ENCODE measurements at places on chromosomes 3 and 15.

GRCh38 chr15:78880813-78881212 lies 8.1 kb downstream of the MORF4L1 start:
- DNase-seq: no peak

DNA sequence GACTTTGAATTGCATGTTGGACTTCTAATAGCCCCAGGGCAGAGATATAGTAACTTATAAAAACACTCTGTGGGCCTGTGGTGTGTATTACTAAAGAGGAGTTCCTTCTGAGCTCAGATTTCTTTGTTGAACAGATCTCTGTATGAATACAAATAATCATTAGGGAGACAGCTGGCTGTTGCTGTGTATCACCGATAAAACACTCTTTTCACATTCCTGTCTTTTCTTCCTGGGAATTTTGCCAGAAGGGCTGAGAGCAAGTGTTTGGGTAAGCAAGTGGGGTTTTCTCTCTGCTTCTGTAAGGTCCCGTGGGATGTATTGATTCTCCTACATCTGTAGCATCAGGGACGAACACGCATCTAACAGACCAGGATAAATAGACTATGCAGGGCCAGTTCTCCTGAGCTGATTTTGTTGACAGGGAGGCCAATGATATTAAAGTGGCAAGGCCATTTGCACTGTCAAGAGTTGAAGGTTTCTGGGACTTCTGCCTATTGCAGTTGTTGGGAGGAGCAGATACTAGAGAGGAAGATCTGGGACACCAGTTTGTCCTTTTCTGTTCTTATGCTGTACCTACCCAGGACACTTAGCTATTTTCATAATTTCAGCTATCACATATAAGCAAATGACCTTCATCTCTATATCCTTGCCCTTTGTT lies 225.9 kb upstream of the CD96 start:
- DNase-seq: no peak

DNA sequence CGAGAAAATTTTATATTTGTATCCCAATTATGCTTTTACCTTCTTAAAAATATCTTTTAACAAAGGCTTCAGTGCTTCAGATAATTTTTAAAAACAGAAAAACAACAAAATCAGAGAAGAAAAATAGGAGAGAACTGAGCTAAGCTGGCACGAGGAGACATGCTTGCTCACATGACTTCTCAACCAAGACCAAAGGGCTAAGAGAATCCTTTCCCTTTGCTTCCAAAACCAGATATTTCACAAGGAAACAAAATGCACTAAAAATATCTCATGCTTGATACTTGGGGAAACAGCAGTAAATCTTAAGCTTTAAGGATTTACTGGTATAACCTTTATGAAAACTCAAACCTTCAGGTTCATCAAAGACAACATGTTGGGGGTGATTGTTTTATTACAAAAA lies 58.4 kb downstream of the CAPN7 start:
- no peak for DNase-seq

DNA sequence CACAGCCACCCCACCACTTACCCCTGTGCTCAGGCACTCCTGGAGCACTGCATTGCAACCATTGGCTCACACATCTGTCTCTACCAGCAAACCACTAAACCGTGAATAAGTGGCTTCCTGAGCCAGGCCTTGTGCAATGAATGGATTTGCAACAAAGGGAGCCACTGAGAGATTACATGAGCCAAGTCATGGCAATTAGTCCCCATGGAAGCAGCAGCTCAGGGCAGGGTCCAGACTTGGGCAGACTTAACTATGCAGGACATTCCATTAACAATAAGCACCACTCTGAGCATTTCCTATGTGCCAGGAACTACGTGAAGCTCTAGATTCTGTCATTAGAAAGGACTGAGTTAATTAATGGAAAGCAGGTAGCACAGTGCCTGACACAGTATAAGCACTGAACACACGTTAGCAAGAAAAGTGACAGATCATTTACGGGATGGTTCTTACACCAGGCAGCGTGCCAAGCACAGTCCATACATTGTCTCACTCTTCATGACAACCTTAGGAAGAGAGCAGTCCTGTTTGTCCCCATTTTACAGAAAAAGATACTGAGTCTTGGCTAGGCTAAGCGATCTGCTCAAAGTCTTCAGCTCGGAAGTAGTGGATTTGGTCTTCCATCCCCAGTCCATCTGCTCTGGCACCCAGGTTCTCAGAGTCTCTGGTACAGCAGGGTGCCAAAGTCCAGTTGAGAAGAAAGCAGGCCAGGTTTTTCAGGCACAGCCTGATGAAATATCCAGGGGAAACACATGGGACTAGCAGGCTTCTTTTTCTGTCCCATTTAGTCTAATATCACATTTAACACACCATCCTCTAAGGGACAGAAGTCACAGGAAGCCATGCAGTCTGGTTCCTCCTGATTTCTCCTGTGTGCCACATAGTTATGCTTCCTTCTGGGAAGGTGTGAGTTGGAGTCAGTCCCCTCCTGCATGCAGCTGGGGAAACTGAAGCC lies 44.1 kb downstream of the LIPC start:
- DNase-seq: peak; percentile 91

- peak; percentile 72 for DNase-seq
Observed at GRCh38 chr15:63501256-63502089, 2.9 kb upstream of the USP3 start.
